ENCODE measurements at places on chromosomes 4 and X.
A peak's percentile ranks its signal among the peaks of the same experiment; 100 is the strongest.

DNA sequence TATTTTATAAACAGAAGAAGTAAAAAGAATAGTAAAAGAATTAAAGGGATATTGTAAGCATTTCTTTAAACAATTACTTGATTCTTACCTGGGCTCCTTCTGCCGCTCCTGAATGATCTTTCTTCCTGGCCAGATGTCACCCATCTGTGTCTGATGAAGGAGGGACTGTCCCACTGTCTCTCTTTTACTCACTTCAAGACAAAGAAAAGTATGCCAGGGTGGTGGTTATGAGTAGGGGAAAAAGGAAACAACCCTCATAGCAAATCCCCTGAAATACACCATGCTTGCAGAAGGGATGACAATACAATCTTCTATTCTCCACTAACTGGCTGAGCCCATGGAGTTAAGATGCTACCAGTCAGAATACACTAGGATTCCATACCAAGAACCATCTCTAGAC lies 31.1 kb downstream of the SYTL4 start:
- DNase-seq: no peak

GRCh38 chrX:97266406-97267121 lies 382.9 kb downstream of the RPA4 start:
- no peak for DNase-seq

DNA sequence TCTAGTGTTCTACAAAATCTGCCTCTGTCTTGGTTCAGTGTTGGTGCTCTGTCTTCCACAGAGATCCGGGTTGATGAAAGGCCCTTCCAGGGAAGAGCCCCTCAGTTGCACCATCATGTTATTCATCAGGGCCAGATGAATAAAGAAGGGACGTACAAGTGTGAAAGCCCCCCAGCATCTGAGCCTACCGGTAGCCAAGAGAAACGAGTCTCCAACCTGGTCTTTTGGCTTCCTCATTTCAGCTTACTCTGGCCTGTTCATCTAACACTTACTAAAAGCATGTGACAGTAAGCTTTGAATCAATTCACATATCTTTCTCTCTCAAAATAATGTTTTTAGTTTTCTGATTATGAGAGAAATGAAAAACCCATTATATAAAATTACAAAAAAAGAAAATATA lies 19.2 kb downstream of the MEPE start:
- DNase-seq: no peak

DNA sequence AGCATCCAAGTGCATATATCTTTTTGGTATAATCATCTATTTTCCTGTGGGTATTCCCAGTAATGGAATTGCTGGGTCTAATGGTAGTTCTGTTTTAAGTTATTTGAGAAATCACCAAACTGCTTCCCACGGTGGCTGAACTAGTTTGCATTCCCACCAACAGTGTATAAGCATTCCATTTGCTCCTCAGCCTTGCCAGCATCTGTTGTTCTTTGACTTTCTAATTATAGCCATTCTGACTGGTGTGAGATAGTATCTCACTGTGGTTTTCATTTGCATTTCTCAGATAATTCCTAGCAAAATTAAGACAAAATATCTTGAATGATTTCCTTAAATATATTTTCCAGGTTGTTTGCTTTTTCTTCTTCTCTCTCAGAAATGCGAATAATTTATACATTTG lies 341.1 kb downstream of the GBA3 start:
- no peak for DNase-seq

DNA sequence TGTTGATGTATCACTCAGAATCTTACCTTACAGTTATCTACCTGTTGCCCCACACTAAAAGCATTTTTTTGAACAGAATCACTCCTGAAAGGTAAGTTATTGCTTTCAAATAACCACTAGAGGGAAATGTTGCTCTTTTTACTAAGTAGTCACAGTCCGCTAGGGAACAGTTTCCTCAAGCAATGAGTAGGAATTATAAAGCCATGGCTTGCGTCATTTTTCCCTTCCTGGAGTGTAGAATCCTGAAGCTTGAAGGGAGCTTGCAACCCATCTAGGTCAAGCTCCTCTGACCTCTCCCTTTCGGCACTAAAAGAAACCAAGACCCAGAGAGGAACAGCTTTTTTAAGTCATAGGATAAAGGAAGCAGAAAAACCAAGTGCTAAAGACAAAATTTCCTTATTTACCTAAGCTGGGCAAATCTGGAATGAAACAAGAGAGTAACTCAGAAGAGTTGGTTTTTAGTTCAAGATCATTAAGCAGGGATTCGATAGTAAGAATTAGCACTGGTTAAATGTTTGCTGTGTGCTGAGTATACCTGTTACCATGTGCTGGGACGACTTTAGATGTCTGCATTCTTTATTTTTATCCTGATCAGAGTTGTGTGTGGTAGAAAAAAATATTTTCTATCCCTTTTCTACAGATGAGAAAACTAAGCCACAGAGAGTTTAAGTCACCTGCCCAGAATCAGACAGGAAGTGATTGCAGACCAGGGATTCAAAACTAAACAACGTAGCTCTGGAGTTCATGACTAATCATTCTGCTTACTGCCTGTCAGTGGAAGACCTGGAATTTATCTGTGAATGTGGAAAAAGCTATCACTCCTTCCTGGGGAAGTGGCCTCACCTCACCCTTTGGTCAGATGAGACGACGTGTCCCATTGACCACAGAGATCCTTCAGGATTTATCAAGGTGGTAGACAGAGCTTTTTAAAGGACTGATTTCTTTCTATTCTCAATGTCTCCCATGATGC lies 631.5 kb downstream of the RAB28 start:
- peak; percentile 24 for DNase-seq

DNA sequence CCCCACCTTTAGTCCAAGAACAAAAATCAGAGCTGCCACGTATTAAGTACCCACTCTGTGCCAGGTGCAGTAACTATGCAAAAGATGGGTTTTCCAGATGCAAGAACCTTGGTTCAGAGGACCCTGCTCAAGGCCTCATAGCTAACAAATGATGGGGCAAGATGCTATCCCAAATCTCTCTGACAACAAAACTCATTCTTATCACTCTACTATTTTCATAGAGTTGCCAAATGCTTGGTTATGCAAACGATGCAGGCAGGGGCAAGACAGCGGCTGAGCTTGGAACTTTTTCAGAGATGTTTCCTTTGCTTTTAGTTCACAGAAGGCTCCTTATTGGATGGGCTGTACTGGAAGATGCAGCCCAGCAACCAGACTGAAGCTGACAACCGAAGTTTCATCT lies 30.5 kb downstream of the PKD2 start:
- no peak for DNase-seq

- no peak for DNase-seq
These were observed 1253.0 kb upstream of the PCDH7 start for GRCh38 chr4:29467044-29467717.

- peak; percentile 41 for DNase-seq
These were observed 308.5 kb downstream of the EVC2 start for GRCh38 chr4:5399790-5400421.

DNA sequence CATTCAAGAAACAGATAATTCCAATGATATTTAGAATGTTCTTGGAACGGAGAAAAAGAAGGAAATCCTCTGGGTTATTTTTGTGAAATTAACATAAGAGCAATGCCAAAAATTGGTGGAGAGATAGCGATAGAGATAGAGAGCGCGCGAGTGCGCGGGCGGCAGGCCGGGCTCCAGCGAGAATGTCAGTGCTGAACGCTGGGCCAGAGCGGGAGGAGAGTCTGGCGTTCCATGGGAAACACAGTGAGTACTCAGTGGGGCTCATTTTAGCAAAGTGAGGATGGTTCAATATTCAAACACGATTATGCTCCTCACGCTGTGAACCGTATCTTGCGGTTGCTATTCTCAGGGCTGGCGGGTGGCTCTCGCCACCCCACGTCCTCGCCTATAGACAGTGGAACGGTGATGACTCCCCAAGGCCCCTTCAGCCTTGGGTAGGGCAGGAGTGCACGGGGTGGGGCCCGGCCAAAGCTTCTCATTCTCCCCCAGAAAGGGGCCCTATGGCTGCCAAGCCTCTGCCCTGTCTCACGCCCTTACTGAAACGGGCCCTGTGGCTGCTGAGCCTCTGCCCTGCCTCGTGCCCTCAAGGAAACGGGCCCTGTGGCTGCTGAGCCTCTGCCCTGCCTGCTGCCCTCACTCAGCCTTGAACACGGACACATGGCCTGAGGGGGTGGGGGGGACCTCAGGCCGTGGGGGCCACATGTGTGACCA lies 16.9 kb downstream of the CPLX1 start:
- DNase-seq: no peak

DNA sequence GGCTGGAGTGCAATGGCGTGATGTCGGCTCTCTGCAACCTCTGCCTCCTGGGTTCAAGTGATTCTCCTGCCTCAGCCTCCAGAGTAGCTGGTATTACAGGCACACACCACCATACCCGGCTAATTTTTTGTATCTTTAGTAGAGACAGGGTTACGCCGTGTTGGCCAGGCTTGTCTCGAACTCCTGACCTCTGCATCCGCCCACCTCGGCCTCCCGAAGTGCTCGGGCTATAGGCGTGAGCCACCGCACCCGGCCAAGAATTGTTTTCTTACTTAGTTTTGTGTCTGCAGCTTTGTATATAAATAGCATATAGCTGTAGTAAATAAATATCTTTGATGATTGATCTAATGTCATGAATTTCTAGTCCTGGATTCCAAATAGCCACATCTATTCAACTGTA lies 81.1 kb downstream of the IL1RAPL1 start:
- no peak for DNase-seq

DNA sequence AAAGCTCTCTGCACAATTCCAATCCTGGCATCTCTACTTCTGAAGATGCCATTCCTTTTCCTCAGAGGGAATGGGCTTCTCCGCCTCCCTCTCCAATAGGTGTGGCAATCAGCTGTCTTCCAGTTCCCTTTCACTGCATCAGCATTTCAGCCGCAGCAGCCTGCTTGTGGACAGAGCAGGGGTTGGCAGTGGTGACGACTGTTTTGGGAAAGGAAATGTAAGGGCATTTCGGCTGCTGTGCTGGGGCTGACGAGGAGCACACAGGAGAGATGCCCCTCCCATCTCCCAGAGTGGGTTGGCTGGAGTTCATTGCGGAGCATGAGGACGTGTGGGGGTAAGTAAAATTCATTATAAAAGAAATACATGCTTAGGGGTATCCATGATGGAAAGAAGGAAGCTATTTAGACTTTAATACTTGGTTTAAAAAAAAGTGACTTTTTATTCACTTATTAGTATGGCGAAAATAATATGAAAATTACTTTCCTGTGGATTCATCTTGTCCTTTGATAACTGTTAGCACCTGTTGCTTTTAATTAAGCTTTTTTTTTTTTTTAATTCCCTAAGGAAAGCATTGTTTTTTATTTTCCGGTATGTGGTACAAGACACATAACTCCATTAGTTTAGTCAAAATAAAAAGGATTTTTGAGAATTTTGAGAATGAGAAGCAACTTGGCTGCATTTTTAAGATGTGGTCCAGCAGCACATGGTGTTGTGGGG lies at the start of gene LIMCH1:
LIMCH1 (plus strand) TSS at position 141 of the 717 bp plus-strand sequence. CDS start 67,839 bp downstream, outside the sequence.
- no peak for DNase-seq

- DNase-seq: no peak
These were observed 10.3 kb downstream of the GNL3L start for GRCh38 chrX:54540289-54540688.

DNA sequence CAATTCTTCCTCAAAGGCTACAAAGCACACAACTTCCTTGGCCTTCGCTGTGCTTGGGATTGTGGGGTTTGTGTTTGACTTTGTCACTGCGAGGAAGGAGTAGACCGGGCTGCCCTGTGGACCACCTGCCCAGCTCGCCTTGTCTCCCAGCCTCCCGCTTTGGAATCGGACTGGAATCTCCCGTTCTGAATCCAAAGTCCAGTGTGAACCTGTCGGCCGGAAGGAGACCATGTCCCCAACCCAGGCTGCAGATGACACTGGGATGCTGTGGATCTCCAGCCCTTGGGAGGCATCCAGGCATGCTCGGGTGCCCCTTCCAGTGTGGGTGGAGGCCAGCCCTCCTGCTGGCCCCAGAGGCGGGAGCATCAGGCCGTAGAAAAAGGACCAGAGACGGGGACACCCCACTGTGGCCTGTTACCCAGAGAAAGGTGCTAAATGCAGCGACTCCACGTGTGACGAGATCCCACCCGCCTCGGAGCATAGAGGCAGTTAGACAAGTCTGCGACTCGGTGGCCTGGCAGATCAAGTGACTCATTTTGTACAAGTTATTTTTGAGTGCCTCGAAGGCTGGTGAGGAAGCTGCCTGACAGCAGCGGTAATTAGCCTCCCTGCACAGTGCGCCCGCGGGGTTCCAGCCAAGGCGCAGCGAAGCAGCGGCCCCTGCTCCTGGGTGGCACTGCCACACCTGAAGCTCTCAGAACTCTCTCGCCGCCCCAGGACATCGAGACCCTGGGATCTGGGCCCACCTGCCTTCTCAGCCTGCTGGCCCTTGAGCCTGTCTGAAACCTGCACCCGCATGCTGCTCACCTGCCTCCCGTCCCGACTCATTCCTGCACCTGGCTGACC lies 57.5 kb downstream of the ADRA2C start:
- no peak for DNase-seq

DNA sequence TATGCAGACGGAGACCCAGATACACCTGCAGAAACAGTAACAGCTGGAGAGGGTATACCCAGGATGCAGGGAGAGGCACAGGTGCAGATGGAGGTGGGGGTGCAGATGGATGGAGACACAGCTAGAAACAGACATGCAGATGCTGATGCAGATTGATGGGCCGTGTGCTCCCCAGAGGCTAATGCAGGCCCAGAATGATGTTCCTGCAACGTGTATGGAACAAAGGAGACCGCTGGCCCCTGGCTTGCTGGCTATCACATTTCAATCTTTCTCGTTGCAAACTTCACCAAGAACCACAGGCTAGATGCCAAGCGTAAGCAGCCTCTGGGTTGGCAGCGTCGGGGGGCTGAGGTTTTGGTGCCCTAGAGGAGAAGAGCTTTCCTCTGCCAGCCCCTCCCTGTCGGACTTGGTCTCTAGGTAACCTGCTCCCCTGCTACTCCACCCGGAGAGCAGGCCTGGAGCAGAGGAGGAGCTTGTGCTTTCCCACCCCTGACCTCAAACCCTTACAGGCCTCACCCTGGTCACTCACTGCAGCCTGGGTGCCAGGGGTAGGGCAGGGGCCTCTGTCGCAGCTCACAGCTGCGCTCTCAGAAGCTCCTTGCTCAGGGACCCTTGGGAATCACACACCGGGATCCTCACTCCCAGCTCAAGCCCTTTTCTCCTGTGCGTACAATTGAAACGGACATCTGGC lies 69.0 kb upstream of the PSAPL1 start:
- DNase-seq: no peak

- no peak for DNase-seq
These were observed 64.4 kb upstream of the STK26 start for GRCh38 chrX:131958724-131959123.

GRCh38 chrX:149208307-149208706 lies 296.8 kb downstream of the IDS start:
- no peak for DNase-seq

DNA sequence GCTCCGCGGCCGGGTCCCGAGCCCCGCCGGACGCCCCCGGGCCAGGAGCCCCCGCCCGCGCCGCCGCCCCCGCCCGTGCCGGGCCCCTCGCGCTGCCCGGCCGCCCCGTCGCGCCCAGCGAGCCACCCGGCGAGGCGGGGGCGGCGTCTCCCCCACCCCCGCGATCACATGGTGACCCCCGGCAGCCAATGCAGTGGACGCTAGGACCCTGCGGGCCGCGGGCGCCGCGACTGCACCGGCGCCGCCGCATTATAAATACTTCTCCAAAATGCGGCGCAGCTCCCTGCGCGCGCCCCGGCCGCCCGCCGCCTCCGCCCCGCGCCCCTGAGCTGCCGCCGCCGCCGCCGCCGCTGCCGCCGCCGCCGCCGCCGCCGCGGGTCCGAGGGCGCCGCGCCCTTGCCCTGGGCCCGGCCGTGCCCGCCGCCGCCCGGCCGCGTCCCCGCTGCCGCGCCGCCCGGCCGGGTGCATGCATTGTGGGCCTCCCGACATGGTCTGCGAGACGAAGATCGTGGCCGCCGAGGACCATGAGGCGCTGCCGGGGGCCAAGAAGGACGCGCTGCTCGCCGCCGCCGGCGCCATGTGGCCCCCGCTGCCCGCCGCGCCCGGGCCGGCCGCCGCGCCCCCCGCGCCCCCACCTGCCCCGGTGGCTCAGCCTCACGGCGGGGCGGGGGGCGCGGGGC lies at the start of gene NAT8L:
NAT8L (plus strand) TSS at position 282 of the 680 bp plus-strand sequence; CDS start at position 467, 185 bp downstream.
- DNase-seq: peak; percentile 81

Measured in GM20000 (cell line).